ENCODE measurements at places on chromosomes 7 and 10.

GRCh38 chr10:515674-516073, 173.8 kb downstream of the DIP2C start:
- no peak for DNase-seq

DNA sequence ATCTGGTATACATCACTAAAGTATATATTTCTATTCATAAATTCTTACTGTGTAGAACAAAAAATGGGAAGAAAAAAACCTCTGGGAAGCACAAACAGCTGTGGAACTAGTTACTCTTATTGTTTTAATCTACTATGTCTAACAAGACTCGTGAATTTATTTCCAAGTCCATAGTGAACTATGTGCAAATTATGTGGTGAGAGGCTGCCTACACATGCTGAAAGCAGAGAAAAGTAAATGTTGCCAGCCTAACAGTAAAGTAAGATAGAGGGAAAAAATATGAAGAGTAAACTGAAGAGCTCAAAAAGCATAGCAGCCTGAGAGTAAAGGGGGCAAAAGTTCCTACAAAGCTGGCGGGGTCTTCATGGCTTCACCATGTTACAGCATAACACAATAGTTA, 3.0 kb downstream of the GDI2 start:
- DNase-seq, result no peak

DNA sequence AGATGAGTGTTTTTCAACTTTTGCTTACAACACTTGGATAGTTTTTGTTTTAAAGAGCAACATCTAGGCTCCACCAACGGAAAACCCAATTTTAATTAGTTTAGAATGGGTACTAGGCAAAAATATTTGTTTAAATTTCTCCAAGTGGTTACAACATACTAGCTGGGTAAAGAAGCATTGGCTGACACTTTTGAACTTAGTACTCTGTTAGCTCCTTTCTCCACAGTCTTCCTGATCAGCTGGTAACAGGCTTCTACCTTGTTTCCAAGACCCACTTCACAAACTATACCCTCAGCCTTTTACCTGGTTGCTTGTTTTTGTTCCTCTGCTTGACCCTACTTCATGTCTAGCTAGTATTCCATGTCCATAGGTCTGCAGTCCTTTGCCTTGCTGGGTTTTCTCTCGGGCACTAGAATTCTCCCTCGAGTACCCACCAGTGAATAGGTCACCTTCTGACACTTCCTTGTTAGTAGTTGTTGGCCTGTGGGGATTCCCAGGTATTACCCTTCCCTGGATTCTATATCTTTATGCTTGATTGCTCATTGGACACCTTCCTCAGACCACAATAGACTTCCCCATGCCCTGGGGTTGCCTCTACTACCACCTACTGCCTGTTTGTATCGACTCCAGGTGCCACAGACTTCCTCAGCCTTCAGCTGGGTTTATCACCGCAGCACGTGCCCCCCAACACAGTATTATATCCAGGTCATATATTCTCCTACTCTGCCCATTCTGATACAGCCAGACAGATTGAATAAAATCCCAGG, 42.0 kb downstream of the PRPS1L1 start:
- no peak for DNase-seq

DNA sequence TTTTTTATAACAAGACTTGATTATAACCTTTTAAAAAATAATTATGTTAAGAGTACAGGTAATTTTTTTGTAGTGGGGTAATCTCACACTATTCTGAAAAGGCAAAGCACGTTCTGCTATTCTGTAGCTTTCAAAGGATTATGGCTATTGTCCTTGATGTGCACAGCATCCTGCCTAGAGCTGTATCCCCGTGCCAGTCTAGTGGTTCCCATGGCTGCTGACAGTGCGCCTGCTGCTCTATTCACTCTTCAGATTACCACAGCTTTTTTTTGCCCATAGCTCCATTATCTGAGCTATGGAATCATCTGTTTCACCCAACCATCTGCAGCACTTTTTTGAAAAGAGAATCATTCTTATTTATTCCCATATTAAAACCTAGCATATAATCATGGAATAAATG, 723.4 kb downstream of the PHTF2 start:
- DNase-seq, result no peak

DNA sequence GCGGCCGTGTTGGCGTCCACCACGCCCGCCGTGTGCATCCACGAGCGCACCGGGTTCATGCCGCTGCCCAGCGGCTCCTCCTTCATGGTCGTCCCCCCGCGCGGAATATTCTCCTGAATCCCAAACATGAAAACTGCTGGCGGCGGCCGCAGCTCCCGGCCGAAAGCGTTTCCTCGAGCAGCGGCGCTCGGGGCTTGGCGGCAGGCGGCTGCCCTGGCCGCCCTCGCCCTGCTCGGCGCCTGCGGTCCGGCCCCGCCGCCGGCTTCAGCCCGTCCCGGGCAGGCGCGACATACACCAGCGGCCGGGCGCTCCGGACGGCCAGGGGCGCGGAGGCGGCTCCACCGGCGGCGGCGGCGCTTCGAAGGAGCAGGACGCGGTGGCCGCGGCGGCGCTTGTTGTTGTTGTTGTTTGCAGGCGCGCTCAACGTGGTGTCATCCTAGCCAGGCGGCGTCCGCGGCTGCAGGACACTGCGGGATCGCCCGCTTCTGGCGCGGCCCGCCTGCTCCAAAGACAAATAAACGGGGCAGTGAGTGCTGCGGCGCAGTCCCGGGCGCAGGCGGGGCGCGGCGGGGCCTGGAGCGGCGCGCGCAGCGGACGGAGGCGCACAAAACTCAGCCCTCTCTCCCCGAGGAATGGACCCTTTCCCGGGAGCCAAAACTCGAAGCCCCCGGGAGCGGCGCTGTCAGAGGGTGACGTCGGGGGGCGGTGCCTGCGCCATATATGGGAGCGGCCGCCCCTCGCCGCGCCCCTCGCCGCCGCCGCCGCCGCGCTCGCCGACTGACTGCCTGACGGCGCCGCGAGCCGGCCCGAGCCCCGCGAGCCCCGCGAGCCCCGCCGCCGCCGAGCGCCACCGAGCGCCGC, at the start of gene EBF3:
TSS of gene EBF3 (minus strand) at position 634 of the 861 bp plus-strand sequence. CDS start at position 128, 506 bp downstream.
- peak; percentile 15 for DNase-seq

DNA sequence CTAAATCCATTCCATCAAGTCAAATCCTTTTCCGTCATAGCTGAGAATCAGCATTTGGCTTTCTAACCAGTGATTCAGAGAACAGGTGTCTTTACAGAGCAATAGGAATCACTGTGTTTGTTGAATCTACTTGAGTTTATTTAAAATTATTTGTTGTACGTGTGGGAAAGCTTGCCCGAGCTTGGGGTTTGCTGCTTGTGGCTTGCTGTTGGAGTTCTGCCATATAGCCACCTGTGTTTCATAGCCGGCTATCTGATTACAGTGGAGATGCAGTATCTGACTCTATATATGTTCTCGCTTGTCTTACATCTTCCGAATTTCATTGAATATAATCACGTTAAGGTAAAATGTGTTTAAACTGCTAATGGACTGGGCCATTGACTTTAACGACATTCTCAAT, 274.3 kb upstream of the MKI67 start:
- no peak for DNase-seq

DNA sequence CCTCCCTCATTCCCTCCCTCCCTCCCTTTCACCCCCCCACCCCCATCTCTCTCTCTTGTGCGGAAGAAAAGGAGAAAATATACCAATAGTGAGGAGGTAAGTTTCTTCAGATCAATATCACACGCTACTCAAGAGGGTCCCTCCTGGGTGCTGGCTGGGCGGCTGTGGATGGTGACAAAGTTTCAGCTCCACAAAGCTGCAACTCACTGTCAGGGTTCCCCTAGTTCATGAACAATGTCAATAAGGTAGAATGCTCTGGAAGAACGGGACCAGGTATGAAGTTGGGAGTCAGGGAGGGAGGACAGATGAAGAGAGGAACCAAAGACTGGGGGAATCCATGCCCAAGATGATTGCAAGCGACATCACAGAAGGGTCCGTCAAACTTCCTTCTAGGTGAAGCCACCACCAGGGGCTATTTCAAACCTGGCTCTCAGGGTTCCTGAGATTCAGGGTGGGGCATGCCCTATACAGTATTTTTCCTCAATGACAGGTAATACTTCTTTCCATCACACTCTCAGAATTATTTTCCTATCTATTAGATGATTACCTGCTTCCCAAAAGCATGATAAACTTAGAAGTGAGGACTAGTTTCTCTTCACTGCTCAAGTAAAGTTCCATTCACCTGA, 1.4 kb upstream of the PDE1C start:
- DNase-seq, result no peak

DNA sequence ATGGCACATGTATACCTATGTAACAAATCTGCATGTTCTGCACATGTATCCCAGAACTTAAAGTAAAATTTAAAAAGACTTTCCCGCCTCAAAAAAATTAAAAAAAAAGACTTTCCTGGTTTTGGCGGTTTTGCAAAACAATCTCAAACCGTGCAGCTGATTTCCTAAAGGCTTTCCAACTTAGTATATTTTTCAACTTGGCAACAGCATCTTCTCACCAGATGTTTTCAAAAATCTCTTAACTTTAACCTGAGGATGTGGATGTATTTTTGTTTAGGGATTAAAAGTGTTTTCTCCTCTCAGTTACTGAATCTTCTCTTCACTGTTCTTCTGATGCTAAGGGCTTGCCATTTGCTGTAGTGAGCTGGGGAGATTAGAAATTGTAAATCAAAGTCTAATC, 96.5 kb upstream of the PLPP4 start:
- DNase-seq, result no peak

- DNase-seq, result no peak
Observed at GRCh38 chr10:77360835-77361234, 276.8 kb downstream of the KCNMA1 start.

- no peak for DNase-seq
Observed at GRCh38 chr7:2820508-2820934, 23.6 kb downstream of the GNA12 start.

DNA sequence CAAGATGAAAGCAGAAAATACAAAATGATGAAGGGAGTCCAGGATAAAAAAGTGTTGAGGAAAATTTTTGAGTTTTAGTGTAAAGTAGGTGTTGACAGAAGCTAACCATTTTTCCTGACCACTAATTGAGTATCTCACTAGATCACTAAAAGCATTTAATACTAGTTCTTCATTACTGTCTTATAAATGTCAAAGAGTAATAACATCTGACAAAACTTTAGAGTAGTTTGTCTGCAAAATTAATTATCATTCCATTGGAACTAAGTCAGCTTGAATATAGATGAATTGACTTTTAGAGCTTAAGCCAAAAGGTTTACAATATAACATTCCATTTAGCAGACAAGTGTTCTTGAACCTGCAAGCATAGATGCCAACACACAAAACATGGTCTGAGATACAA, 232.9 kb downstream of the FOXP2 start:
- DNase-seq, result no peak

GRCh38 chr7:114970732-114971131, 48.8 kb downstream of the MDFIC start:
- no peak for DNase-seq

DNA sequence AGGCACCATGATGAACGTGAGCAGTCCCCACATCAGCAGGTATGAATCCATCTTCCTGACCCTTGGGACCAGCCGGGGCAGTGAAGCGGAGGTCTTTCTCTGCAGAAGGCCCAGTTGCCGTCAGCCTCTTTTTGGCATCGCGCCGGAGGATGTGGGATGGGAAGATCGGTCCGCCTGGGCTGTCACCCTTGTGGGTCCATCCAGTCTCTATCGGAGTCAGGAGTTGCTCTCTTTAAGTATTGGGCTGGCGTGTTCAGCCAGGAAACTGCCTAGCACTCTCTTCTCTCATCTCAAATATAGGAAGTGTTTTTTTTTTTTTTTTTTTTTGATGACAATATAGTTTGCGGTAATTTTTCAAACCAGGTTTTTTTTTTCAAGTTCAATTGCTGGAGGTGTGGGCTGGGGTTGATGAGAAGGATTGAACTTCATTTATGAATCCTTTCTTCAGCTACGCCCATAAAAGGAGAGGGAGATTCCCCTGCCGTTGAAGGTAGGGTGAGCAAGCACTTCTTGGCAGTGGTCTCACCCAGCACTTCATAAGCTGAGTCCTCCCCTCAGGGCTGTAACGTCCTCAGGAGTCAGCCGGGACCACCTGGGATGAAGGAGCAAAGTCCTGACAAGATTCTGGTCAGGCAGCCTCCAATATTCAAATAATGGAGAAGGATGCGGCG, at the start of gene IL2RA:
TSS of gene IL2RA (minus strand) at position 267 of the 671 bp plus-strand sequence. CDS start at position 51, 216 bp downstream.
- DNase-seq, result peak; percentile 79

DNA sequence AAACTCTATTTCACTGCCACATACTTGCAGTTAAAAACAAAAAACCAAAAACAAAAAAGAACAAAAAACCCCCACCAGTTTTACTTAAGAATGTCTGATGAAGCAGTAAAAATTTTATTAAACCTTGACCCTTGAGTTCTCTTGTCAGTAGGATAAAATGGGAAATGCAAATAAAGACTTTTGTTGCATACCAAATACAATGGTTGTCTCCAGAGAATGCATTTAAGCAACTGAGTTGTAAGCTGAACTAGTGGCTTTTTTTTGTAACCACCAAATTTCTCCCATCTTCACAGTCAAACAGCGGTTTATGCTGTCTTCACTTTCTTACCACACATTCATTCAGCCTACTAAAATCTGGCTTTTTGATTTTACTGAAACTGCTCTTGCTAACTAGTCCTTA, 3.1 kb downstream of the SYPL1 start:
- DNase-seq, result no peak

DNA sequence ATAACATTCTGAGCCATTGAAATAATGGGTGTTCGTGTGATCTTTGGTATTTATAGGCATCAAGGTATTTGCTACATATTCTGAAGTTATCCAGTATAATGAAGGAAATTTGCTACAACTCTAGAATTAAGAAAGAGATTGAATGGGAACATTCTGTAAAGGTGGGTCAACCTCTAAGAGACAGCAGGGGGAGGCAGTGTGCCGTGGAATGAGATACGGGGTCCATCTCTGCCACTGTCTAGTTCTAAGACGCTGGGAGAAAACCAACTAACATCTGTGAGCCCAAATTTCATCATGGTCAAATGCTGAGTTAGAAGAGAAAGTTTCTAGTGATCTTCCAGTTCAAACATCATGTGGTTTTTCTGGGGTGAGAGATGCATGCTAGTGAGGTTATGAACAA, 368.9 kb downstream of the SORCS1 start:
- no peak for DNase-seq

DNA sequence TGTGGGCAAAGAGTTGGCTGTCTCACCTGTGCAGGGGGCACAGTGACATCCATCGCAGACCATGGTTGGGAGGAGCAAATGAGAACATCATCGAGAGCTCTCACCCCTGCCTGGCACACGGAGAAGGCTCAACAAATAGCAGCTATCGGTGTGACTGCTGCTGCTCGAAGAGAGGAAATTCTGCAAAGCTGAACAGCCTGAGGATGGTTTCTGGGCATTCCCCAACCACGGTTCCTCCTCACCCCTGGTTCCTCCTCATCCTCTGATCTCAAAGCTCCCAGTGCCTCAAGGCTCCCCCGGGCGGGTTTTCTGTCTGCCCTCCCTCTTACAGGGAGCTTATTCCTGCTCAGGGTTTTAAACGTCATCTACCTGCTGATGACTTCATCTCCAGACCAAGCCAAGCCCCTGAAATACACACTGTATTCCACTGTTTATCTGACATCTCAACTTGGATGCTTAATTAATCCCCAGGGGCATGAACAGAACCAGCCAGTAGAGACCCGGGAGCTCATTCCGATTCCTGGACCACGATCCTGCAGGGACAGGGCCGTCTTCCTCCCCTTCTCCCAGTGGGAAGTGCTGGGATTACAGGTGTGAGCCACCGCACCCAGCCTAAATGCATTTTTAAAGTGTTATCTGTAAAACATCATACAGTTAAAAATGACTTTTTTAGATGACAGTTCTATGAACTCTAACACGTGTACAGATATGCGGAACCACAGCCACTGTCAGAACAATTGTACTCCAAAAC, 19.5 kb upstream of the NOM1 start:
- no peak for DNase-seq

- no peak for DNase-seq
Observed at GRCh38 chr10:79132681-79133381, 64.1 kb downstream of the ZMIZ1 start.

Data from stimulated activated naive CD4-positive, alpha-beta T cell treated with Interleukin-2 at 50 U/mL for 16 hours (primary cell).